Endothelial cell of umbilical vein (primary cell): ENCODE measurements at places on chromosomes 1 and 21. TPM values are rescaled to one million over a fixed set of nuclear protein-coding genes. Genes with fewer than 3 reads are reported as not detected.

DNA sequence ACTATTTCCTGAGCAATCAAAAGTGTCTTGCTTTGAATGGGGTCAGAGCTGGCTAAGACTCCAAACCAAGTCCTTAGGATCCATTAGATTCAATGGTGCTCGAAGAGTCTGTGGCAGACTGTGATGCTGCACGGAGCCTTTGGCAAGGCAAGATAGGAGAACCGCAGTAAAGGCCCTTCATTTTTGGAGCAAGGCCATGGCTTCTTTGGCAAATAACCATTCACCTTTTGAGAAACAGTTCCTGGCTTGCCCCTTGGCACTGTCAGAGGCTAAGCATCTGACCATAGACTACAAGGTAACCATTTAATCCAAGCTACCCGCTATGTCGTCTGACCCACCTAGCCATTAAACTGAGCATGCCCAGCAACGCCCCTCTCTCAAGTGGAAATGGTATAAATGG, 45.2 kb downstream of the EDN2 start:
- no peak for DNase-seq
- H3K36me3 ChIP-seq: no peaks in the 10 kb centered on the region
- H3K4me3 ChIP-seq: no peak overlapping the region
- peaks cover 7% of the 10 kb centered on the region for H3K27me3 ChIP-seq

- no peak overlapping the region for H3K27ac ChIP-seq
- no peak overlapping the region for H3K4me3 ChIP-seq
- no peaks in the 10 kb centered on the region for H3K27me3 ChIP-seq
- H3K4me1 ChIP-seq: no peaks in the 10 kb centered on the region
Observed at GRCh38 chr1:114323959-114324661, 170.4 kb upstream of the SYT6 start.

DNA sequence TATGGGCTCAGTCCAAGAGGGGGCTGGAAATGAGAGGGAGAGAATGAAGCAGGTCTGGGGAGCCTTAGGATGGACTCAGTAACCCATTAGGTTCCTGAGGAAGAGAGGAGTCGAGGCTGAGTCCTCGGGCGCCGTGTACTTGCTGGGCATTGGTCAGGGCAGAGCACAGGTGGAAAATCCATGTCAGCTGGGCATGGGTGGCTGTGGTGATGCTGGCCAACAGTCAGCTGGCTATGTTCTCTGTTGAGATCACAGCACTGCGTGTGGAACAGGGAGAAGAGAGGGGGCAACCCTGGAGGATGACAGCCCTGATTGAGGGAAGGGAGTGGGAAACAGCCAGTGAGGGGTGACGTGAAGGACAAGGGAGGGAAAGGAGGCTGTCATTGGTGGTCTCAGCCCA, 43.1 kb upstream of the CLSTN1 start:
- no peaks in the 10 kb centered on the region for H3K27me3 ChIP-seq
- no peak overlapping the region for H3K4me3 ChIP-seq
- H3K36me3 ChIP-seq: no peaks in the 10 kb centered on the region
- no peak overlapping the region for H3K27ac ChIP-seq

DNA sequence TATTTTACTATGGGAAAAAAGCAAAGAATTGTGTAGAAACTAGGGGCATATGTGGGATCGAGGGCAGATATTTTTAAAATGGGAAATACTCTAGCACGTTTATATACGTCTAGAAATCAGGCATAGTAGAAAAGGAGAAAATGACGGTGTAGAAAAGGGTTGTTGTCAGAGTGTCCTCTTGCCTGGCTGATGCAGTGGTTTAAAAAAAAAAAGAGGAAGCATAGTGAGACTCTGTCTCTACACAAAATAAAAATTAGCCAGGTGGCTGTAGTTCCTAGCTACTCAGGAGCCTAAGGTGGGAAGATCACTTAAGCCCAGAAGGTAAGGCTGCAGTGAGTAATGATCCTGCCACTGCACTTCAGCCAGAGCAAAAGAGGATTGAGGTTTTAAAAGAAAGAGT, 64.7 kb upstream of the LRRC7 start:
- no peaks in the 10 kb centered on the region for H3K27me3 ChIP-seq
- no peak for DNase-seq
- no peaks in the 10 kb centered on the region for H3K36me3 ChIP-seq
- H3K4me3 ChIP-seq: no peak overlapping the region
- no peak overlapping the region for H3K27ac ChIP-seq
- no peaks in the 10 kb centered on the region for H3K4me1 ChIP-seq

- no peak overlapping the region for H3K27ac ChIP-seq
- no peak for DNase-seq
- H3K36me3 ChIP-seq: peaks cover 8% of the 10 kb centered on the region
- no peaks in the 10 kb centered on the region for H3K27me3 ChIP-seq
- no peaks in the 10 kb centered on the region for H3K4me1 ChIP-seq
Observed at GRCh38 chr21:37098751-37099150, 25.7 kb downstream of the TTC3 start.

GRCh38 chr1:185450917-185451316, 133.9 kb upstream of the IVNS1ABP start:
- no peak for DNase-seq
- no peaks in the 10 kb centered on the region for H3K36me3 ChIP-seq
- H3K27ac ChIP-seq: no peak overlapping the region
- H3K27me3 ChIP-seq: no peaks in the 10 kb centered on the region

DNA sequence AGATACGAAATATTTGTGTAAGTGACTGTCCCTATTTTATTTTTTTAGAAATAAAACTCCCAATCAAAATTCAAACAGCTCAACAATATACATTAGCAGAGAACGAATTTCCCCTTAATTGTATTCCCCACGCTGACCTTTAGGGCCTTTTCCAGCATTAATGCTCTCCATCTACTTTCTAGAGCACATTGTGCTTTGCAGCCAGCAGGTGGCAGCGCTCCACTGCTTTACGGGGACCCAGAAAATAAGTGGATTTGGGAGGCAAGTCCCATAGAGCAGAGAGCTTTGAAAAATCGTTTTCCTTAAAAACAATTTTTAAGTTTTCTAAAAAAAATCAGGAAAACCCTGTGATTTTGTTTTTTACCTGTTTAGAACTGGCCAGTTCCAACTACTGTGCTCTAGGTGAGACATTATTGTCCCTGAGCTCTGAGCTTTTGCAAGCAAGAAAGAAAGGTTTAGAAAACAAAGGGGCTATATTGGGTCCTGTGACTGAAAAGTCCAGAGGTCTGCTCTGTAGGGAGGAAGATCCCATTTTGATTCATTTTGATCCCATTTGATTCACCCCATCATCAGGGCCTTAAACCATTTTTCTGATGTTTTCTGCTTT, 144.4 kb upstream of the ZNF644 start:
- no peaks in the 10 kb centered on the region for H3K4me1 ChIP-seq
- DNase-seq: peak; percentile 53
- no peaks in the 10 kb centered on the region for H3K27me3 ChIP-seq
- H3K4me3 ChIP-seq: no peak overlapping the region
- H3K36me3 ChIP-seq: no peaks in the 10 kb centered on the region
- H3K27ac ChIP-seq: no peak overlapping the region

Gene BNIPL
- polyA plus RNA-seq: 0.26 and 0.41 TPM in 2 replicates

Gene ROR1
- polyA plus RNA-seq: 2.4 and 2.6 TPM in 2 replicates

Gene SNX7
- 11.9 and 22.4 TPM in 2 replicates for polyA plus RNA-seq

DNA sequence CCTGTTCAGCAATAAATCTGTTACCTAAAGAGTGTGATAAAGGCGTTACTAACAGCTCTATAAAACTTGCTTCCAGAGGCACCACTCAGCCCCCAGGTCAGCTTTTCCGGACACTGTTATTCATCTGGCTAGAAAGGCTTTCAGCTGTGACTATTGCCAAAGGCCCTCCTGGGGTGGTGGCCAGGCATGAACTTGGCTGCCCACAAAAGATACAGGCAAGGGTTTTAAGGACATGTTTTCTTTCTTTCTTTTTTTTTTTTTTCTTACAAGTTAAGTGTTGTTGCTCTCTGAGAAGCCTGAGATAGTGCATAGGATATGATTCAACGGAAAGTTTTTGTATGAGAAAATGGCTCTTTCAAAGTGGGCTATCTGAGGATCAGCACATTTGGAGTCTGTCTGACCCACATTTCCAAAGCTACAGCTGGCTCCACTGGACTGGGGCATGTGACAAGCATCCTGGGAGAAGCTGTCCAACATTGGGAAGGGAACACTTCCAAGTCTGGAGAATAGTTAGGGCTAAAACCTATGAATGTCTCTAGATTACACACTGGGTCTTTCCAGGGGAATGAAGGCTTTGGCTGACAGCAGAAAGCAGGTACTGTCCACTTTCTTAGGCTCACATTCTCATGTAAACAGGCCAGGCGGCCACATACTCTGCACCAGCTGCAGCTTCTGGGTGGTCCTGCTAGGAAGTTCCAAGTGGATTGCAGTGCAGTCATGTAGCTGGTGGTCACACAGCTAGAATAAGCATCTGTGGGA, 639.7 kb downstream of the LMO4 start:
- H3K36me3 ChIP-seq: no peaks in the 10 kb centered on the region
- H3K27me3 ChIP-seq: no peaks in the 10 kb centered on the region
- DNase-seq: peak; percentile 96
- H3K4me1 ChIP-seq: peaks cover 17% of the 10 kb centered on the region

Gene ARHGAP30
- not detected in 2 replicates for polyA plus RNA-seq

Gene CR1
- polyA plus RNA-seq: not detected in 2 replicates

Gene UBASH3A
- not detected in 2 replicates for polyA plus RNA-seq

- no peaks in the 10 kb centered on the region for H3K36me3 ChIP-seq
- no peak overlapping the region for H3K27ac ChIP-seq
- no peaks in the 10 kb centered on the region for H3K27me3 ChIP-seq
- no peak for DNase-seq
Observed at GRCh38 chr1:169163059-169163458, 56.6 kb downstream of the ATP1B1 start.

Gene USH2A
- not detected in 2 replicates for polyA plus RNA-seq

Gene SLC35F3
- polyA plus RNA-seq: not detected in 2 replicates

GRCh38 chr1:223492044-223492443, 98.8 kb downstream of the CCDC185 start:
- no peaks in the 10 kb centered on the region for H3K36me3 ChIP-seq
- no peak for DNase-seq
- H3K4me1 ChIP-seq: no peaks in the 10 kb centered on the region
- H3K27ac ChIP-seq: no peak overlapping the region
- H3K4me3 ChIP-seq: no peak overlapping the region

DNA sequence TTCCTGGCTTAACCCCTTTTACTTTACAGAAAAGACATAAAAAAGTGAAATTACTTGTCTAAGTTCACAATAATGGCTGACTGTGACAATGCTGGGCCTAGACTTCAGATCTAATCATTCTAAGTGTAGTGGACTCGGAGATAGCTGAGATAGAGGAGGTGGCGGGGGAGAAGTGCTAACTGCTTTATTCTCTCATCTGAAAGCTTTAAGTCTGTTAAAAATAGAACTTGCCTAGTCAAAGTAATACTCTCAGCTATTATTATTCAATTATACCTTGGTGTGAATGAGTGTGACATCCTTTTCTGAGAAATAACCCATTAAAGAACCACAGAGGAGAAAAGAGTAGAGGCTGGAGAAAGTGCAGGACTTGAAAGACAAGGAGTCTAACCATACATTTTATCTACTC, 96.1 kb upstream of the OLIG2 start:
- H3K4me1 ChIP-seq: no peaks in the 10 kb centered on the region
- no peak overlapping the region for H3K27ac ChIP-seq
- no peaks in the 10 kb centered on the region for H3K36me3 ChIP-seq
- no peaks in the 10 kb centered on the region for H3K27me3 ChIP-seq
- DNase-seq: no peak
- no peak overlapping the region for H3K4me3 ChIP-seq

Gene FMO2
- not detected in 2 replicates for polyA plus RNA-seq

GRCh38 chr1:184050636-184051035, 894 bp upstream of the TSEN15 start:
- H3K27me3 ChIP-seq: peaks cover 24% of the 10 kb centered on the region
- H3K4me1 ChIP-seq: peaks cover 11% of the 10 kb centered on the region
- peaks cover 5% of the 10 kb centered on the region for H3K36me3 ChIP-seq
- no peak for DNase-seq
- no peak overlapping the region for H3K4me3 ChIP-seq

DNA sequence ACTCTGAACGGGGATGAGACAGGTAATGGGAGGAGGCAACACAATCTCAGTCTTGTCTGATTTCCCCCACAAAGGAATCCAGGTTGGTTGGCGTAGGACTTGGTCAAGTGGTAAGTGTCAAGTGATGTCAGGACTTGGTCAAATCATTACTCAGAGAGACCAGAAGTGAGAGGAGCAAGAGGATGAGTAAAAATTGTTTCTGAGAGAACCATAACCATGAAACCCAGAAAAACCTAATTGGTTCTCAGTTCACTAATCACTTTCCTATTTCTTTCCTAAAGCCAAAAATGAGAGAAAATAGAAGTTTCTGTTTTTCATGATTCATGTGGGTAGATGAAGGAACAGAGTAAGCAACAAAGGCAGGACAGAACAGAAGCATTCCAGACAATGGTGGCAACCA, 5.0 kb downstream of the PHC2 start:
- peaks cover 12% of the 10 kb centered on the region for H3K4me1 ChIP-seq
- H3K27ac ChIP-seq: no peak overlapping the region
- DNase-seq: no peak
- no peaks in the 10 kb centered on the region for H3K36me3 ChIP-seq

DNA sequence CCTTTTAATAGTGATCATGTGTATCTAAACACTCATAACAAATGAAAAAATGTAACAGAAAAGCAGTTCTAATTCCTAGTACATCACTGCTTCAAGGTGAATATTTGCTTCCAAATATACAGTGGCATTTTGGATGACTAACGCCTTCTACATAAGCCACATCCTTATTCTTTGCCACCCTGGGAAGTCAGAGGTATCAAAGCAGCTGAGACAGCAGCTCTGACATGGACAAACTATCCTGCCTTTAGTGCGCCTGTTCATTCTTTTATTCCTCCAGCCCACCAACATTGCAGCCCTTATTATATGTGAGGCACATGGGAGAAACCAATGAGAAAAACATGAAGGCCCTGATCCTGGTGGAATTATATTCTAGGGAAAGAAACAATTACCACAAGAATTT, 183.0 kb downstream of the APP start:
- no peak for DNase-seq
- peaks cover 44% of the 10 kb centered on the region for H3K4me1 ChIP-seq
- no peak overlapping the region for H3K27ac ChIP-seq
- no peaks in the 10 kb centered on the region for H3K36me3 ChIP-seq

DNA sequence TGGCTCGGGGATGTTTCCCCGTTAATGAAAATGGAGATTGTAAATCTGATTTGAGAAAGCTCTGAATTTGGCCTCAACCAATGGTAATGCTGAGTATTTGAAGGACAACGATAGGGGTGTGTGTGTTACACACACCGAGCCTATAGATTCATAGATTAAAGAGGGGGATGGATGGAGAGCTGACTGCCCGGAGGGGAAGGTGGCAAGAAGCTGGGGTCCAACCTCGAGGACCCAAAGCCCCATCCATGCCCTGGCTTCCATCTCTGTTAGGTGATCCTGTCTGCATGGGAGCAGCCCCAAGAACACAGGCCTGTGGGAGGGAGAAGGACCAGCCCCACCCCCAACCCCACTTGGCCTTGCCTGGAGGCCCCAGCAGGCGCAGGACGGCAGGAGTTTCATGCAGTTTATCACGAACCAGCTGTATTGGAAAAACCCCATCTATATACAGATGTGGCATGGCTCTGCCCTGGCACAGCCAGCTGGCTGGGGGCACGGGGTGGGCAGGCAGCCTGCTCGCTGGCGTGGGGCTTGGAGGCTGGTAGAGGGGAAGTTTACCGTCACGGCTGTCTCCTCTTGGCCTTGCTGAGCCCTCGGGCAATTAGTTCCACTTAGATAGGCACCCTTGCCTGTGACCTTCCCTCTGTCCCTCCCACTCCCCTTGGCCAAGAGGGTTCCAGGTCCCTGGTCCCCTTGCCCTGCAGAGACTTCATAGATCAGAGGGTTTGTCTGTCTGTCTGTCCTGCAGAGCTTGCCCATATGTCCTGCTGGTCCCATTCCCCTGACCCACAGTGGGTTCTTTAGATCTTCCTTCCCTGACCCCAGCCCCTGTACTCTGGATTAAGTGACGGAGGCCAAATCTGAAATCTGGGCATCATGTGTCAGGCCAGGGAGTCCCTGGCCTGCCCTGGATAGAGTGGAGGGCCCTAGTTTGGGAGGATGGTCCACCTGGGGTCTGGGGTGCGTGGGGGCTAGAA, 3.0 kb downstream of the HSPB7 start:
- no peaks in the 10 kb centered on the region for H3K27me3 ChIP-seq
- no peak overlapping the region for H3K27ac ChIP-seq
- H3K4me3 ChIP-seq: no peak overlapping the region
- H3K36me3 ChIP-seq: no peaks in the 10 kb centered on the region

Gene BTG3
- polyA plus RNA-seq: 15.9 and 18.1 TPM in 2 replicates
